T-helper 9 cell (primary cell): ENCODE measurements at places on chromosomes 6 and 20.

- DNase-seq = no peak
These were observed 69.1 kb upstream of the TOP1 start for GRCh38 chr20:40959325-40960092.

- DNase-seq = no peak
These were observed 370.7 kb upstream of the AGPAT4 start for GRCh38 chr6:161644521-161644920.

- no peak for DNase-seq
These were observed 10.6 kb upstream of the SAMD3 start for GRCh38 chr6:130233330-130233729.

DNA sequence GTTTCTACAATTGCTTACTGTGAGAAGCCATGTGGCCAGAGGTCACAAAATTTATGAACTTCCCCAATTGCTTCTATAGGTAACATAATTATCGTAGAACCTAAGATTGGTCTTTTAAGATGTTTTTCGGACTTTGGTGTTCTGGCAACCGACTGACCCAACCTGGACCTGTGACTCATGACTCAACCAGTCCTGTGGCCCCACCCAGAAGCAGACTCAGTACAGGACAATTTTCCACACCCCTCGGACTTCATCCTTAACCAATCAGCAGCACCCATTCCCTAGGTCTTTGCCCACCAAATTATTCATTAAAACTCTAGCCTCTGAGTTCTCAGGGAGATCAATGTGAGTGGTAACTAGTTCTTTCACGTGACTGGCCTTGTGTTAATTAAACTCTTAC lies 26.4 kb upstream of the AKAP12 start:
- DNase-seq = no peak

GRCh38 chr6:2565499-2565898 lies 185.2 kb downstream of the MYLK4 start:
- no peak for DNase-seq

GRCh38 chr20:50376888-50377459 lies 133.2 kb upstream of the PTPN1 start:
- DNase-seq = no peak

DNA sequence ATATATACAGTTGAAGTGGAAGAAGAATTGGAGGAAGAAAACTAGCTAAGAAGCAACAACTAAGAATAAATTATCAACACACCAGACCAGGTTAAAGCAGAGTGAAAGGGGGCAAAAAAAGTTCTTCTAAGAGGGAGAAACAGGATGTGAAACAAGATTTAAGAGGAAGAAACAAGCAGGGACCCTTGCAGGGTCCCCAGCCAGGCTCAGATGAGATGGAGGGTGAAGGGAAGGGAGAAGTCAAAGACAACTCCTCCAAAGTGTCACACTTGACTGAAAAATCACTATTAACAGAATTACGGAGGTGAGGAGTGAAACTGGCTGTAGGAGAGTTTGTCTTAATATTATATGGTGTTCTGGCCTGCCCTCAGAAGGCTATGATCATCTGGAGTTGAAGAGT lies 65.4 kb downstream of the MTFR2 start:
- DNase-seq = no peak

DNA sequence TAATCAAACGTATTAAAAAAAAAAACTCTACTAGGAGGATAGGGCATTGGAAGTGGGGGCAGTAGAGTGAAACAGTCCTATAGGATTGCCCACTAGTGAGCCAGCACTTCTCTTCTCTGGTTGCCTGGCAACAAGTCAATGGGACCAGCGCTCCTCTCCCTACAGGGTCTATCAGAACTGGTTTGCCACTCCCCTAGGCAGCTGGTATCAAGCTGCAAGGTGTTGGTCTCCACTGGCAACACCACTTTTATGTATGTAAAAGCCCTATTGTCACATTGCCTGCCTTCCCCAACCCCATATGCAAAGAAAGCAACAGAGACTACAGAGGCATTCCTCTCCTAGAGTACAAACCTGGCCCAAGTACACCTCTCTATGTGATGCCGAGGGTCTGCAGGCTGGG lies 166.9 kb upstream of the MCHR2 start:
- DNase-seq = no peak
